ENCODE measurements at places on chromosomes 6 and 20. TPM values are rescaled to one million over a fixed set of nuclear protein-coding genes. Genes with fewer than 3 reads are reported as not detected.

The LAMA4 gene
- 569 TPM for total RNA-seq

The CAGE1 gene
- total RNA-seq, result under 0.01 TPM

The CLPSL2 gene
- total RNA-seq, result not detected

The ARFGEF3 gene
- total RNA-seq, result under 0.01 TPM

The FAM184A gene
- total RNA-seq, result under 0.01 TPM

The LYRM2 gene
- total RNA-seq, result 9.7 TPM

The RAET1E gene
- 1.4 TPM for total RNA-seq

The JAG1 gene
- 53.3 TPM for total RNA-seq

The MAK gene
- total RNA-seq, result not detected

The SPAG4 gene
- total RNA-seq, result 4.7 TPM

The TFAP2D gene
- total RNA-seq, result not detected

The PDYN gene
- not detected for total RNA-seq

The HLA-DQA1 gene
- 0.16 TPM for total RNA-seq

The EIF6 gene
- 121 TPM for total RNA-seq

The DEFB124 gene
- total RNA-seq, result not detected

The C20orf204 gene
- 0.60 TPM for total RNA-seq

The OR2B6 gene
- not detected for total RNA-seq

The BPIFB2 gene
- not detected for total RNA-seq

The SULF2 gene
- total RNA-seq, result 3.8 TPM

The OTOR gene
- not detected for total RNA-seq

The SAPCD1 gene
- 1.3 TPM for total RNA-seq

The CPNE5 gene
- 0.47 TPM for total RNA-seq

The TFAP2A gene
- total RNA-seq, result not detected

The CD83 gene
- total RNA-seq, result 1.9 TPM

The SRMS gene
- not detected for total RNA-seq

All from bronchial smooth muscle cell (primary cell).